Smooth muscle cell of the brain vasculature (primary cell): ENCODE measurements at places on chromosomes 2 and 18.

- no peak for DNase-seq
These were observed 4.1 kb upstream of the VSNL1 start for GRCh38 chr2:17536416-17536815.

DNA sequence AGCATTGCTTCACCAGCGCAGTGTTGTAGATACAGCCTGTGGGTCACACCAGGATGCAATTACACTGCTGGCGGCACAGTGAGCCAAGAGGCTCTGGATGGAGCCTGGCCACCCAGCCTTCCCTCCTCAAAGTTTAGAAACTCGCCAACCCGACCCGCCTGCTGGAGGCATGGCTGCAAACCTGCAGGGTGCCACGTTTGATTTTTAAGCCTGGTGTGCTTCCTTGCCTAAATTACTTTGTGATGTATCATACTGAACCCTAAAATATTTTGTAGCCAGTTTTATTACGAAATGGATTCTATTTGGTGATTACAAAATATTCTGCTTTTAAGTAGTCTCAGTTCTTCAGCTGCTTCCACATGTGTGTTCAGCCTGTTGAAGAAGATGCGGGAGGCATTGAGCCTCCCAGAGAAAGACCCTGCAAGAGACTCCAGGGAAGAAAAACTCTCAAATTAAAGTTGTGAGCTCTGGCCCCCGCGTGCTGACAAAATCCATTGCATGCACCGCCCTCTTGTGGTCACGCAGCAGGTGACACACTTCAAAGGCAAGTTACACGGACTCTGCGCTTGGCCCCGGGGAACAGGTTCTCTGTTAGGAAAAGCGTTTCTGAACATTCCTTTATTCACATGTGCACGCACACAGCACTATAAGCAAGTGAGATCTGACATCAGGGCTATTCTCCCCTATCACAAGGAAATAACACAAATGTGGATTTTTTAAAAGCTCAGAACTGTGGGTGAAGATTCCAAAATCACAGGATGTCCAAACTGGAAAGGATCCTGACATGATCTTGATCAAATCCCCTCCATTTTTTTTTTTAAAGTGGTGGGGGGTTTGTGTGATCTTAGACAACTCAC is 63.0 kb upstream of the TWIST2 start:
- DNase-seq, result peak; percentile 41

- no peak for DNase-seq
These were observed 15.0 kb downstream of the NGEF start for GRCh38 chr2:232997749-232998665.

- no peak for DNase-seq
These were observed 74.7 kb upstream of the ODC1 start for GRCh38 chr2:10522726-10523405.

GRCh38 chr2:29902356-29902755 is 19.0 kb downstream of the ALK start:
- DNase-seq, result no peak
